ENCODE measurements at places on chromosomes 16 and 17.

DNA sequence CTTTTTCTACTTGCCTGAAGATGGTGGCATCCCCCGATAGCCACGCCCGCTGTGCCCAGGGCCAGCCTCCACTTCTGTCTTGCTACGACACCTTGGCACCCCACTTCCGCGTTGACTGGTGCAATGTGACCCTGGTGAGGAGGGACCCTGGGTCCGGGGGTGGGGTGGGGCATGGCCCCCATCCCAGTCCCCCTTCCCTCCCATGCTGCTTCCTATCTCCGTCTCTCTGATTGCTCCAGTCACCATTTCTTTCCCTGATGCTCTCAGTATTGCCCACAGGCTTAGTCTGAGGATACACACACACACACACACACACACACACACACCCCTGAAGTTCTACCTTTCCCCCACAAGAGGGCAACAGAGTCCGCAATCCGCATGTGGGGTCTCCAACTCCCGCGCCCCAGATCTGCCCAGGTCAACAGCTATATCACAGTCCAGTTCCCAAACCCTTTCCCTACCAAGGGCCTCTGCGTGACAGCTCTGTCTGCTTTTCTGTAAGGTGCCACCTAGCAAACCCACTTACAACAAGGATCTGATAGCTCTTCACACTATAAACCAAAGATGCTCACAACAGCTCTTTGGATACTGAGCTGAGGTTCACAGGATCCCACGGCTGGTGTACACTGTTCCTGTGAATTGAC, 3.4 kb downstream of the SGCA start:
- peak; percentile 67 for DNase-seq

- no peak for DNase-seq
Observed at GRCh38 chr17:2060681-2061440, 6.0 kb downstream of the HIC1 start.

- DNase-seq = no peak
Observed at GRCh38 chr16:66008136-66008535, 358.4 kb upstream of the CDH5 start.

DNA sequence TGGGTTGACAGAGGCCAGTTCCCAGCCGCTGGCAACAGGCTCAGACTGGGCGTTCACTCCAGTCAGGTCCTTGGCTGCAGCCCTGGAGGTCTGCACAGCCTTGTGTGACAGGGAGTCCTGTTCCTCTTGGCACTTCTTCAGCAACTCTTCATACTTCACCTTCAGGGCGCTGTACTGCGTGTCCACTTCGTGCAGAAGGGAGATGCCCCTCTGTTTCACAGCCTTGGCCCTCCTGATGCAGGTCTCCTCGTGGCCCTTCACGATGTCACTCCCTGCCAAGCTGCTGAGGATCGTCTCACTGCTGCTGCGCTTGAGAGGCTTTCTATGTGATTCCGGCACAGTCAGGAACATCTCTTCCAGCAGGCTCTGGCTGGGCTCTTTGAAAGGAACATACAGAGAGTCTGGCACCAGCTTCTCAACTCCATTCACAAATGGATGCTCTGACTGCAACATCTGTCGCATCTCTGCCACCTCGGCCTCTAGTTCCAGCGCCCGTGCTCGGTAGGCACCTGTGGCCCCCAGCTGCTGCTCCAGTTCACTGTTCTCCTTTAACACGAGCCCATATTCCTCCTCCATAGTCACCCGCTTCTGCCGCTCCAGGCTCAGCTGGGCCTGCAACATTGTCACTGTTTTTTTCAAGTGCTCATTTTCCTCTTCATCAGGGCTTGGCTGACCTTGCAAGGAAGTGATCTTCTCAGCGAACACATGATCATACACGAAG, 27.2 kb downstream of the CDR2 start:
- no peak for DNase-seq

GRCh38 chr17:17814162-17815061, 22.4 kb downstream of the SREBF1 start:
- DNase-seq = no peak

DNA sequence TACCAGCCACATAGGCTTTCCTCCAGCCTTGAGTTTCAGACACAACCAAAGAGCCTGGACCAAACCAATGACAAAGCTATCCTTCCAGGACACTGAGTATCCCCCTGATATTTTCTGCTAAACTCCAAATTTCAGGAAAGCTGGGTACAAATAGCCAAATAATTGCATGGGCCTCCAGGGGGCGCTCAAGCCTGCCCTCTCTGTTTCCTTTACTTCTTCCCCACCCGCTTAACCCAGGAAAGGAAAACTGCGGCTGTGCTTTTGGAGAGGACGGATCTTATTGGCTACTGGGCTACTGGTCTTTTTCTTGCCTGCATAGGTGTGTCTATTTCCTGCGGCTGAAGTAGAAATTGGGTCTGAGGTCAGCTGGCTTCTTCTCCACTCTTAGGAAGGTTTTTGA, 30.1 kb downstream of the GNGT2 start:
- peak; percentile 49 for DNase-seq

Data from endothelial cell (in vitro differentiated cells).